ENCODE measurements at places on chromosomes 5 and 9.

DNA sequence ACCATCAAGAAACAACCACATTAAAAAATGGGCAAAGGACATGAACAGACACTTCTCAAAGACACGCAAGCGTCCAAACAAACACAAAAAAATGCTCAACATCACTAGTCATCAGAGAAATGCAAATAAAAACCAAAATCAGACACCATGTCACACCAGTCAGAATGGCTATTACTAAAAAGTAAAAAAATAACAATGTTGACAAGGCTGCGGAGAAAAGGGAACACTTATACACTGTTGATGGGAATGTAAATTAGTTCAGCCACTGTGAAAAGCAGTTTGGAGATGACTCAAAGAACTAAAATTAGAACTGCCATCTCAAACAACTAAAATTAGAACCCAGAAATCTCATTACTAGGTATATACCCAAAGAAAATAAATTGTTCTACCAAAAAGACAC lies 80.4 kb downstream of the CAAP1 start:
- no peak for DNase-seq

DNA sequence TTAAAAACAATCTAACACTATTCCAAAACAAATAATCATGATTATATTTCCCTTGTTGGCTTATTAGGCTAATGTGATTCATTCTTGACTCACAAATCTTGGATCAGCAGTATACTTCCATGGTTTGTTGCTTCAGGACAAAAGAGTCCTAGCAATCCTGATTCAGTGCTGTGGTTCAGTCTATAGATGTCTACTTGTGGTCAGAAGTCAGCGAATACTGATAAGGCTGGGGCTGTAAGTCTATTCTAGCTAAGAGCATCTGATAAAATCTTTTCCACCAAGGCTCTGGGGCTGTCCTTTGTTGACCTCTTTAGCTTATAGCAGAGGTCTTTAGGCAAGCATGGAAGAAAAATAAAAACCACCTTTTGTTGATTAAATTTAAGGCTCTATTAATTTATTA lies 4.4 kb upstream of the SMIM3 start:
- DNase-seq, result no peak

GRCh38 chr5:174459071-174459702 lies 265.2 kb upstream of the MSX2 start:
- no peak for DNase-seq

DNA sequence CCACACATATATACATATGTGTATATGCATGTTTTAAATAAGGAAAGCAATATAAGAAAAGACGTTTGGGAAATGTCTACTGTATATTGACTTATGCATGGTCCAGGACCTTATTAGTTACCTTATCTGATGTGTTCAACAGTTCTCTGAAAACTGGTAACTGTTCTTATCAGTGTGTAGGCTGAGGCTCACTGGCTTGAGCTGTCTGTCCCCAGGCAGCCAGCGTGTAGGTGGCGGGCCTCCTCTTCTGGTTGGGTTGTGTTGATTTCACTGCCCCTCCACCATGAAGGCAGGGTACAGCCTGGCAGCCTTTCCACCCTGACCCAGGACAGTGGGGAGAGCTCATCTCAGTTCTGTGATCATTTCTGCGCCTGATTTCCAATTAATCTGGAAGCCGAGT lies 38.7 kb upstream of the SEMA4D start:
- DNase-seq, result no peak

- no peak for DNase-seq
Measured at GRCh38 chr5:132059043-132059695, 1.3 kb upstream of the IL3 start.

DNA sequence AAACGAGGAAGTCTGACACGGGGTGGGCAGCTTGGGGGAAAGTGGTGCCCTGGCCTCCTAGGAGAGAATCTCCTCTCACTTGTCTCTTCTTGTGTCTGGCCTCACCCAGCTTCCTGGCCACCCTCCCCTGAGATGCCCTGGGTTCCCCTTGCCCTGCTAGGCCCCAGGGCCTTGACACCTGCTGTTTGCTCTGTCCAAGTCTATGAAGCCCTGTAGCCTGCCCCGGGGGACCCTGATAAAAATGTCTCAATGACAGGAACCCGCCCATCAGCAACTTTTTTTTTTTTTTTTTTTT lies 35.0 kb upstream of the SUSD3 start:
- DNase-seq, result no peak

GRCh38 chr9:101220341-101220740 lies 164.5 kb downstream of the BAAT start:
- DNase-seq, result no peak

DNA sequence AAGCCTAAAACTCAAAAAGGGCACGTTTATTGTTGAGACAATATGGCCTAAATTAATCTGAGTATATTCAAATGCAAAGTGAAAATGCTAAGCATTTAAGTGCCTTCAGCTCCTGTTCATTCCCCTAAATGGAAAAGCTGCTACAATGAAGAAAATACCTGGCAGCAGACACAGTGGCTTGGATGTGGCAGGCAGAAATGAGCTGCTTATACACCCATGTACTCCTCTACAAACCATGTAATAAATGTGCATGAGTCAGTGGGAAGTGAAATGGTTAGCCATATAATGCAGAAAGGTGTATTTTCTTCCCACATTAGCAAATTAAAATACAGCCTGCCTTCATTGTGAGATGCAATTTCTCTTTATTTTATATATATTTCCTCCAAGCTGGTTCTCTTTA lies 859.2 kb upstream of the SEMA6A start:
- no peak for DNase-seq

DNA sequence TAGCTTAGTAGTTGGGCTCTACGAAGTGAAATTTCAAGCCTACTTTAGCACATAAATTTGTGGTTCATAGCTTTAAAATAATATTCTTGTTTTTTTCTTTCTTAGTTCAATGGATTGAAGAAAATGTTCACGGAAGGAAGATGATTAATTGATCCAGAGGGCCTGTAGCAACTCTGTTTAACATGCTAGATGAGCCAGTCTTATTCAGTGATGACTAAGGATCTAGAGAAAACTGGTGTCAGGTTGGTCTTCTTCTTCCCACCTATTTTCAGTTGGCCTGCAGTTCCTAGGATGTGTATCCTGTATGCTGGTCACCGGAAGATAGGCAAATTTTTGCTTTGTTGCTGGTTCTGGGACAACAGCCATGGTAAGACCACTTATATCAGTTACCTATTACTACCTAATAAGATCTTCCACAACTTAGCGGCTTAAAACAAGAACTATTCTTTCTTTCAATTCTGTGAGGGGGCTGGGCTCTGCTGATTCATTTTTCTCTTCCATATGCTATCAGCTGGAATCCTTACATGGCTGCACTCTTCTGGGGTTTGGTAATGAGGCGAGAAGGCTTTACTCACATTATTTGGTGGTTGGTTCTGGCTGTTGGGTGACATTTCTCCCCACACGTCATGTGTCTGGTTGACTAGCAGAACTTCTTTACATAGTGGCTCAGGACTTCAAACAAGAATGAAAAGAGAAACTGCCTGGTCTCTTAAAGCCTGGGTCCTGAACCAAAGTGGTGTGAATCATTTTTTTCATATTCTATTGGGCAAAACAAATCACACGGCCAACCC lies 182.7 kb upstream of the ACTBL2 start:
- DNase-seq, result no peak

DNA sequence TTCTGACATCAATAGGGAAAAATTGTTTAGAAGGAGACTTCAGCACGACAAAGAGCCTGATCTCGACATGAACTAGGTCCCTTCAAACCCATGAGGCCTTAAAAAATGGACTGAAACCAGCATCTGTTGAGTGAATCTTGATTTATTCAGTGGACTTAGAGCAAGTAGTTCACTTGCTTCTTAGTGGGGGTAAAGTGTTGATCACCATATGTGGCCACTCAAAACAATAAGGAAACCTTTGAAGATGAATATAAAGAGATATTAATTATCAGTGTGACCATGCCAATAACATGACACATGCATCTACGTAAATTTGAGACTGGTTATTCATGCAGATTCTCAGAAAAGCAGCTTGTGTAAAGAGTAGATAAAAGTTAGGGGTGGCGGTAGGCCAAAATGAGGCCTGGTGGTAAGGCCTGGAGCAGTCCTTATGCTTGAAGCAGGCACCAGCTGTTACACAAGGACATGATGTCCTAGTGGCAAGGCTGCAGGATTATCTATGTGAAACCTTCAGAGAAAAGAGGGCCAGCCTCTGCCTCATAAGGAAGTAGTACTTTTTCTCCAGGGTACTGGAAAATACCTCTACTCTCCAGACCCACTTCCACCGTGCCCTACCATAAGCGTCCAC lies 61.3 kb downstream of the S1PR3 start:
- DNase-seq, result no peak

DNA sequence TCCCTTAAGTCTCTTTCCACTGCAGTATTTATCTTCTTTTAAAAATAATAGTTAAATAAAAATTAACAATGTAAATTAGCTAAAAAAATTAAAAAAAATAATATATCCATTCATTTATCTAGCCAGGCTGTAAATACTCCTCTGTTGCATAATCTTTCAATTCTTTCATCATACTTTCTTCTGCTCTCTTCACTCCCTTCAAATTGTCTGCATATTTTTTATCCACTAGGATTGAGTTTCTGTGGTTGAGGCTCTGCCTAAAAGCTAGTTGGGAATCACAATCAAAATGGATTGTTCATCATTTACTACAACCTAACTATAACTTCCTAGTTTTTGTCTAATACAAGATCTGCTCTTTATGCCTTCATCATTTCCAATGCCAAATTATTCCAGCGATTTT lies 182.2 kb downstream of the PDE4D start:
- DNase-seq, result no peak

DNA sequence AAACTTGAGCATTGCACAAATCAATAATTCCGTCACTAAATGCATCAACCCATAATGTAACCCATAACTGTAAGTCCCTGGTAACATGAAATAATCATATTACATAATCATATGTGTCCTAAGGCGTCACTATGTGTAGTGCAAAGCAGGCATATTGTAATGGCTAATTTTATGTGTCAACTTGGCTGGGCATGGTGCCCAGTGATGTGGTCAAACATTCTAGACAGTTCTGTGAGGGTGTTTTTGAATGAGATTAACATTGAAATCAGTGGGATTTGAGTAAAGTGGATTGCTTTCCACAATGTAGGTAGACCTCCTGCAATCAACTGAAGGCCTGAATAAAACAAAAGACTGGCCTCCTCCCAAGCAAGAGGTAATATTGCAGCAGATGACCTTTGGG lies 794.4 kb upstream of the ACO1 start:
- DNase-seq, result no peak

- DNase-seq, result no peak
Measured at GRCh38 chr5:55665065-55665464, 47.1 kb downstream of the SLC38A9 start.

- DNase-seq, result no peak
Measured at GRCh38 chr9:123073991-123074422, 40.5 kb downstream of the GPR21 start.

DNA sequence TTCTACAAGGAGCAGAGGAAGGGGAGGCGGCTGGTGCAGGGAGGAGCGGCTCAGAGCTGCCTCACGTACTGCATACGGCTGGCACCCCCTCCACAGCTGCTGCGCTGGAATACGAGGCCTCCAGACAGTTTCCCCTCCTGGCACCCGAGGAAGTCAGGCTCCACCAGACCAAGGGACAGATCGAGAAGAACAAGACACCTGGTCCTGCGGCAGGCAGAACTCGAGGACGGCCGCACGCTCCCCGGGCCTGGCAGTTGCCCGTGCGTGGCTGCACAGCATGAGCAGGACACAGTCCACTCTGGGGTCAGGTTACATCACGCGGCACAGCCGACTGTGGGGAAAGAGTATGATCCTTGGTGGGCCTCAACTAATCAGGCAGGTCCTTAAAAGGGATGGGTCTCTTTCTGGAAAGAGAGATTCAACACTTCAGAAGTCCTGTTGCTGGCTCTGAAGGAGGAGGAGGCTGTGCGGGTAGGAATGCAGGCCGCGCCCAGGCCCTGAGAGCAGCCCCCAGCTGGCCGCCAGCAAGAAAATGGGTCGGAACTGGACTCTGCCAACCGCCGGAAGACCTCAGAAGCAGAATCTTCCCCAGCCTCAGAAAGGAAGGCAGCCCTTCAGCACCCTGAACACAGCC lies 11.6 kb downstream of the UBAC1 start:
- DNase-seq, result no peak

DNA sequence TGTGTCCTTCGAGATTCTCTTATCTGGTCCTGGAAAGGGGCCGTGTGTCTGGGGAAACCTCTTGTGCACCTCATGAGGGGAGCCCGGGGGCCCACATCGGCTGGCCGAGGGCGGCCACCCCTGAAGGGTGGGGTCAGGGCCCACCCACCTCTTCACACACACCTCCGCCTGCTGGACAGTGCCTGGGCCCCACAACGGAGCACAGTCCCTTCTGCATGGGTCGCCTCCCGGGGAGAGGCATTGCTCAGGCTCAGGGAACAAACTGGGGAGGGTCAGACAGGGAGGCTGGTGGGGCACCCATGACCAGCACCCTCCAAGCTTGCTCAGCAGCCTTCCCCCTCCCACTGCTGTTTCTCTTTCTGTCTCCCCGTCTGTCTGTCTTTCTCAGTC lies 1.3 kb upstream of the LRRC14B start:
- no peak for DNase-seq

- DNase-seq, result no peak
Measured at GRCh38 chr5:119451561-119451960, 736 bp upstream of the HSD17B4 start.

- no peak for DNase-seq
Measured at GRCh38 chr9:95499046-95499676, 17.6 kb downstream of the PTCH1 start.

- no peak for DNase-seq
Measured at GRCh38 chr5:116451066-116451465, 123.6 kb downstream of the SEMA6A start.

- no peak for DNase-seq
Measured at GRCh38 chr9:98418578-98419259, 163.3 kb upstream of the TBC1D2 start.

DNA sequence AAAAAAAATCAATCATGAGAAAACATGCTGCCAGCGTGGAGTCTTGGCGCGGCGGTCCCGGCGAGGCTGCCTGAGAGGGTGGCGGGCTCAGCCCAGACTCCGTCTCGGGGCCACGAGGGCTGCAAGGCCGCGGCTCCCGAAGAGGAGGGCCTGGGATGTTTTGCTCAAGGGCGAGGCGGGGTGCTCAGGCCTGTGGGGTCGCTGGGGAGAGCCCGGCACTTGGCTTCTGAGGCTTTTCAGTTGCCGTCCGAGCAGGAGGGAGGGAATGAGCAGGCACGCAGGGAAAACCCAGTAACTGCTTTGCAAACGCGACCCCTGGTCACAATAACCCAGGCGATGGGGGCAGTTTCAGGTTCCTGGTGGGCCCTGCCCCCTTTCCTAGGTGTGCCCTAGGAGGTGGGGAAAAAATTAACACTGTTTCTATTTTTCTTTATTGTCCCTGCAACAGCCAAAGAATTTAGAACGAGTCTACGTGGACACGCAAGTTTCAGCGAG lies 3.2 kb upstream of the IRX2 start:
- no peak for DNase-seq

DNA sequence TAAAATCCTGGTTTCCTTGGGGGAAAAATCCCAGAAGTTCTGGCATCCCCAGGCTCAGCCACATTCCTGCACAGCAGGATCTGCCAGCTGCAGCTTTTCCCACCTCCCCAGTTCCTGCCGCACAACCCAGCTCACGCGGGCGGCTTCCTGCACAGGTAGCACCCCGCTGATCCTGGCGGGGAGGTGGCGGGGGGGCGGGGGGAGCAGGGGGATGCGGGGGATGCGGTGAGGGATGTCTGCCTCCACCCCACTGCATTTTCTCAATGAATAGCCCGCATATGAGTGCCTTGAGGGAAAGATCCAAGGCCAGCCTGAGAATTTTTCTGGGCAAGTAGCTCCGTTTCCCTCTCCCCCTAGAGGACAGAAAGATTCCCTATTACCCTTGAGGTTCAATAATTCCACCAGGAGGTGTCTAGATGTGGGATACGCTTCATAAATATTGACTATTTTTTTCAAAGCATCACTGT lies 21.1 kb downstream of the GFPT2 start:
- DNase-seq, result no peak
